ENCODE measurements at places on chromosomes 5 and 9.

DNA sequence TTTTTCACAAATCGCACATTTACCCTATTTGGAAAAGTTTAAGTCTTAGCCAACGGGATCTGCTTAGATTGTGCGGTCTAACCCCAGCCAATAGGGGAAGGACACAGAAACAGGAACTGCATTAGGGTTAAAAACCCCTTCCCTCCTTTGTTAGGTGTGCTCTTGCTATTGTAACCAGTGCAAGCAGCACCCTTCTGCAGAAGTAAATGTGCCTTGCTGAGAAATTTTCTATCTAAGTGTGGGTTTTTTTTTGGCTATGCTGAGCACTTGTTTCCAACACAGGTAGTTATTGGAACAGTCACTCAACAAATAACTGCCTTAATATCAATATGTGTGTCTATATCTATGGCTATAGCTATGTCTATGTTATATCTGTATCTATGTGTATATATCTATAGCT is 190.0 kb downstream of the TRIM32 start:
- DNase-seq, result no peak

DNA sequence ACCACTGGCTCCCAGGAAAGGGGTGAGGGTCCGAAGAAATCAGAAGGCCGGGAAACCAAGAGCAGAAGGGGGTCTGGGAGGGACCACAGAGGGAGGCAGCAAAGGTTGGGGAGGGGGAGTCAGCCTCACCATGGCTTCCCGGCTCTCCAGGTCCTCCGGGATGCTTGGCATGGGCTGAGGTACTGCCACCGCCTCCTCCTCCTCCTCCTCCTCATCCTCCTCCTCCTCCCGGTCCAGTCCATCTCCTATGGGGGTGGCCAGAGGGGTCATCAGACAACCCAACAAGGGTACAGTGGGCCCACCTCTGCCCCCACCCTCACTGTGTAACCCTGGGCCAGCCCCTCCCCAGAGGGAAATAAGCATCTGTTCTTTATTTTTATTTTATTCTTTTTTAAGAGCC is 17.5 kb downstream of the GOLGA2 start:
- no peak for DNase-seq

GRCh38 chr5:119966028-119966427 is 336.7 kb downstream of the FAM170A start:
- no peak for DNase-seq

GRCh38 chr5:105554568-105555169 is 1992.1 kb upstream of the NUDT12 start:
- no peak for DNase-seq

DNA sequence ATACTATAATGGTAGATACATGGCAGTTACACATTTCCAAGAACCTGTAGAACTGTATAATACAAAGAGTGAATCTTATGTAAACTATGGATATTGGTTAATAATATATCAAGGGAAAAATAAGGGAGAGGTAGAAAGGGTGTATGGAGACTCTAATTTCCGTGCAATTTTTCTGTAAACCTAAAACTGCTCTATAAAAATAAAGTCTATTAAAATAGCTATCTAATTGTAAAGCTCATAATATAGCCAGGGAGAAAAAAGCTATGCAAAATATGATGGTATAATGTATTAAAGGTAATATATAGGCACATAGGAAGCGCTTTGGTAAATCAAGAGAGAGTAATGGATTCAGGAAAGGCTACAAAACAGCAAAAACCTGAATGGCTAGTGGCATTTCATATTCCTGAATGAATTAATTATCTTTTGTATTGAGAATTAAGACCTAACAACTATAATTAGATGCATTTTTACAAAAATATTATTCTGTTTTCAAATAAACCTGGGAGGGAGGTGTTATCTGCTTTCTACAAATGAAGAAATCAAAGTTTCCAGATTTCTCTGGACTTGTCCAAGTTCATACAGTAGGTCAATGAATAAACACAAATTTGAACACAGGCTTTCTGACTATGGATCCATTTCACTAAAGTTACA is 22.8 kb downstream of the ANXA1 start:
- DNase-seq, result no peak

GRCh38 chr5:170582644-170583330 is 79.0 kb downstream of the KCNIP1 start:
- no peak for DNase-seq

DNA sequence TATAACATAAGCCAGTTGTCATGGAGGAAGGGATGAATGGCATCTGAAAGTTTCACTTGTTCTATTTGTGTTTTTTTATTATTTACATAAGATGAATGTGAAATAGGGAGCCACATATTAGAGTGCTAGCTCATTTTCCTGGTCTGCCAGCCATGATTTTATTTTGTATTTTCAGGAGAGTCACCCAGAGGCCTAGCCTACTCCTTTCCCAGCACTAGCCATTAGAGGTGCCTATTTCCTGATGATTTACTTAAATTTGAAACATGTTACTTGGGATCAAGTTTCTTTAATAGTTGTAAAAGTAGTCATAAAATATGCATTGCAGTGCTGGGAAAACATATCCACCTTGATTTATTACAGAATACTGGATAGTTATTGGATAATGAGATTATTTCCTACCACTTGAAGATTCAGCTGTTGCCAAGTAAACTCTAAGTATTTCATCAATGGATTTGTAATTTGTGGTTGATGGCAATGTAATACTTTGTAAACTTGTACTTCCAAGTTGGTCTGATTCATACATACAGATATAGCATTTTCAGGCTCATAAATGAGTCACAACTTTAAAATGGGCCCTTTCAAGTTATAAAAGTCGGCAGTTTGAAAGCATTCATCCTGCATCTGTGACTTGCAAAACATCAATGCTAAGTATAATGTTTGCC is 50.8 kb downstream of the KCNN2 start:
- no peak for DNase-seq

DNA sequence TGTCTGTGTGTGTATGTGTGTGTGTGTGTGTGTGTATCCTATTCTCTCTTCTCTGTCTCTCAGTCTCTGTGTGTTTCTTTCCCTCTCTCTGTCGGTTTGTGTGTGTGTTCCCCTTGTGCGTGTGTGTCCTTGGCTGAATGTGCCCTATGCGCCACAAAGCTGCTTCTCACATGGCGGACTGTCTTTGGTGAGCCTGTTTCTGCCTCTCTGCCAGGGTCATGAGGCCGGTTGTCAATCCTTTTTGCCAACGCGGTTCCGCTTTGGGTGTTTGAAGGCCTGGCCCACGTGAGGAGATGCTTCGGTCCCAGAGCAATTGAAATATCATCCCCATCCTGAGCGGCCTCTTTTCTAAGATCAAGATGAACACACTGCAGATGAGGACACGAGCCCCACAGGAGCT is 476.0 kb downstream of the SPATA31A7 start:
- no peak for DNase-seq

DNA sequence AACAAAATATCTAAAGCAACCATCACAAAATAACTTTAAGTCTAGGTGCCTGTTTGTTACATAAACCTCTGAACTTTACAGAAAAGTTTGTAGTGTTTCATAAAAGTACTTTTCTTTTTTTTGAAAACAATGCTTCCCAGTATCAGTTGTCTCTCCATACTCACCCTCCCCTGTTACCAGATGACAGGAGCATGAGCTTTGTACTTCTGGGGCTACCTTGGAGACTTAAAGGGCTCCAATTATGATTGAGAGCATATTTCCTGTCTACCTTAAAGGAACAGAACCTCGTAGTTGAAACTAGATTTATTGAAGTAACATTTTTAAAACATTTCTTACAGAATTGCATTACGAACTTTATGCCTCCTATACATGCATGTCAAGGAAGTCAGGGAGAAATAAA is 55.4 kb upstream of the PPP1R2B start:
- no peak for DNase-seq

GRCh38 chr9:32289756-32290155 is 94.7 kb upstream of the ACO1 start:
- DNase-seq, result no peak

GRCh38 chr5:128284236-128284635 is 200.7 kb downstream of the SLC12A2 start:
- no peak for DNase-seq

- DNase-seq, result no peak
These were observed 78.0 kb downstream of the ISOC1 start for GRCh38 chr5:129172580-129172979.

GRCh38 chr9:70589571-70590314 is 175.3 kb upstream of the KLF9 start:
- DNase-seq, result no peak

GRCh38 chr9:87062746-87063145 is 115.4 kb upstream of the GAS1 start:
- no peak for DNase-seq

GRCh38 chr5:17761326-17761725 is 127.1 kb downstream of the TAF11L14 start:
- no peak for DNase-seq

GRCh38 chr5:5291357-5291756 is 131.1 kb upstream of the ICE1 start:
- no peak for DNase-seq

DNA sequence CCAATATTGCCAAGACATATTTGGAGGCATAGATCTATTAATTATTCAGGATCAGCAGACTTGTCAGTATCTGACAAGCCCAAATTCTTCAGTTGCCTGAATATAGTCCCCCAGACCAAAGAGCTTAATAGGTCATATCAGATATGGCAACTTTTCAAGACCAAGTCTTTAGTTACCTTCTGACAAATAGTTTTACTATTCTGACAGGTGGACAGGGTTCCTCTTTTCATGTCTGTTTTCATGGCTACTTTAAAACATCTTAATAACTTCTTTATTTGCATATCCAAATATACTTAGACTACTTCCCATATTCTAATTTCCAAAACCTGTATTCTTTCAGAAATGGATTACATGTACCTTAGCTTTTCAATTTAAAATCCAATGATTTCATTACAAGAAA is 65.4 kb downstream of the AUH start:
- DNase-seq, result no peak

- DNase-seq, result no peak
These were observed 27.3 kb downstream of the FOXE1 start for GRCh38 chr9:97880336-97880735.

DNA sequence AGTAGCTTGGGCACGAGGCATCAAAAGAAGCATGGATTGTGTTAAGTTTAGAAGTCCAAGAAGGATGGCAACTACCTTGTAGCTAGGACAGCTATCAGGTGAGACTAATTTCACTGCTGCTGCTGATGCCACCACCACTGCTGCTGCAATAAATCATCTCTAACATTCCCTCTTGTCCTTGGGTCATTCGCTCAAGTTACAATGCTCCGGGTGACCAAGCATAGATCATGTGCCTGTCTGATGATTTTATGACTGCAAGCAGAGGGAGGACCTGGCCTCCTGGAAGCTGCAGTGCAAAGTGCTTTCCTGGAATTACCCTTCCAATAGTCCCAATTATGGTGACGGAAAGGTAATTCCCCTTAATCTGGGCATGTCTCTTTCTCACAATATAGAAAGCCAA is 334.4 kb downstream of the PRELID2 start:
- DNase-seq, result no peak

GRCh38 chr9:127928676-127929624 is 1.6 kb downstream of the PIP5KL1 start:
- no peak for DNase-seq

Data from SHP77 (cell line).